M059J (cell line): ENCODE measurements at places on chromosomes 16 and 17. TPM values are rescaled to one million over a fixed set of nuclear protein-coding genes. Genes with fewer than 3 reads are reported as not detected.
A peak's percentile ranks its signal among the peaks of the same experiment; 100 is the strongest.

Gene NLE1
- total RNA-seq, result 13.3 and 17.8 TPM in 2 replicates

Gene PIRT
- not detected in 2 replicates for total RNA-seq

DNA sequence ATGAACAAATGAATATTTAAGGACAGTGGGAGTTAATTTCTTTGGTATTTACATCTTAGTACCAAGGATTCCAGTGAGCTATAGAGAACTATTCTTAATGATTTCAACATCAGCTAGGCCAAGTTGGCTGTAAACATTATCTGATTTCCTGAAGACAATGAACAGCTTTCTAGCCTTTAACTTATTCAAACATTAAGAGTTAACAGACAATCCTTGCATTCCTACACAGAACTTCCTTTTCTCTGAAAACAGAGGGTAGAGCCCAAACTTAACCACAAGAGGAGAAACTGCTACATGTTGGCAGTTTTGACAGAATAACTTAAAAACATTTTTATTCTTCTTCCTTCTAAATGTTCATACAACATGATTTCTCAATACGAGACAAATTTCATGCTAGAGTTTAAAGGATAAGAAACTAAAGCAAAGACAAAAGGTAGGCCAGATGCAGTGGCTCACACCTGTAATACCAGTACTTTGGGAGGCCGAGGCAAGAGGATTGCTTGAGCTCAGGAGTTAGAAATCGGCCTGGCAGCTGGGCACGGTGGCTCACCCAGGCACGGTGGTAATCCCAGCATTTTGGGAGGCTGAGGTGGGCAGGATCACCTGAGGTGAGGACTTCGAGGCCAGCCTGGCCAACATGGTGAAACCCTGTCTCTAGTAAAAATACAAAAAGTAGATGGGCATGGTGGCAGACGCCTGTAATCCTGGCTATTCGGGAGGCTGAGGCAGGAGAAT lies 4.4 kb downstream of the CRLF3 start:
- DNase-seq, result no peak

- peak; percentile 50 for DNase-seq
Observed at GRCh38 chr17:15946611-15947120, 1.7 kb downstream of the ADORA2B start.

- DNase-seq, result no peak
Observed at GRCh38 chr17:73237714-73238113, 24.0 kb downstream of the CPSF4L start.

GRCh38 chr17:80198144-80198661 lies 21.9 kb downstream of the SGSH start:
- DNase-seq, result peak; percentile 7

- no peak for DNase-seq
Observed at GRCh38 chr17:79273660-79274059, 199.0 kb downstream of the ENGASE start.

GRCh38 chr17:38584350-38584925 lies 21.3 kb downstream of the SRCIN1 start:
- DNase-seq, result peak; percentile 53

- DNase-seq, result no peak
Observed at GRCh38 chr16:87541872-87542234, 49.0 kb upstream of the ZCCHC14 start.

Gene SLC16A5
- 0.07 TPM in 1 of 2 replicates, not detected in the other for total RNA-seq

Gene TMEM92
- 0.99 and 5.2 TPM in 2 replicates for total RNA-seq

GRCh38 chr17:72972263-72972951 lies 120.1 kb downstream of the SLC39A11 start:
- no peak for DNase-seq

GRCh38 chr16:3938843-3939624 lies 58.5 kb upstream of the CREBBP start:
- peak; percentile 90 for DNase-seq

- DNase-seq, result no peak
Observed at GRCh38 chr16:83969771-83970429, 1.9 kb downstream of the NECAB2 start.
